ENCODE measurements at places on chromosomes 3 and 15.

- no peak for DNase-seq
Observed at GRCh38 chr3:105255350-105255749, 111.4 kb upstream of the ALCAM start.

DNA sequence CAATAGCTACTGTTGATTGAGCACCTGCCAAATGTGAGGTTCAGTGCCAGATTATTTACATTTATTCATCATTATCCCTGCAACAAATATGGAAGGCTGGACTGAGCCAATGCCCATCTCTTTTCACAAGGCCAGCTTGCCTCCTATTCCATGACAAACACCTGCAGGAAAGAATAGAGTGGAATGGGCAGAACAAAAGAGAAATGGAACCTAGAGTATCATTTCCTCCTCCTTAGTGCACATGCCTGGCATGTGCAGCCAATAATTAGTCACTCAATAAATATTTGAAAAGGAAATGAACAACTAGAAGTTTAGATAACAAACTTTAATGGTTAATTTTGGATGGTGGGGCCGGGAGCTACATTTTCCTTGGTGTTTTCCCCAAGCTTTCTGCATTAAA, 61.4 kb upstream of the MYRIP start:
- DNase-seq, result no peak

GRCh38 chr3:123319760-123320159, 118.0 kb downstream of the SEC22A start:
- DNase-seq, result no peak

DNA sequence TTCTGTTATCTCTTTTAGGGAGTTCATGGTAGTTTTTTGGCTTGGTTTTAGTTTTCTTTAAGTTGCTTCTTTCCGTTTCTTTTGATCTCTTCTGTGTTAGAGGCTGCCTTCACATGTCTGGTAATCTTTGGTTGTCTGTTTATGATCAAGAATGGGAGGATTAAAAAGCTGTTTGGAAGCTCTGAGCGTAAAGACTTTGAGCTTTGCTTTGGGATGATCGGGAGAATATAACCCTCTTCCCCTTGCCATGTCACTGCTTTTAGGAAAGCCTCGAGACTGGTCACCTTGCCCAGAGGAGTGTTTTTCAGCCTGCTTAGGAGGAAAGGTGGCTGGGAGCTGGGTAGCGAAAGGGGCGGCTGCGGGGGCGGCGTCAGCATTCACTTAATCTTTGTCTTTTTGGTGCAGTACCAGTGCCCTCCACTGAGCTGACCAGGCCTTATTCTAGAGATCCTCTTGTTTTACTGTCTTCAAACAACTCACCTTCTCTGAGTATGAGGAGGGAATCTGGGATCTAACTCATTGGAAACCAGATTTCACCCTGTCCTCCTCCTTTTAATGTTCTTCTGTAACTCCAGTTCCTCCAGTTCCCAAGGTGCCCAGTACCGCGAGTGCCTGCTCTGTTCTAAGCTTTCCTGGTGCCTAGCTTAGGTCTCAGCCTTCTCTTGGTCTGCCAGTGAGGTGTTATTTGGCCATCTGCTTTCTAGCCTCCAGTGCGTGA, 15.5 kb downstream of the TATDN2 start:
- DNase-seq, result no peak

- no peak for DNase-seq
Observed at GRCh38 chr15:64895285-64896065, 16.2 kb upstream of the ANKDD1A start.

GRCh38 chr3:160460033-160460432, 10.4 kb upstream of the TRIM59 start:
- DNase-seq, result no peak

- DNase-seq, result no peak
Observed at GRCh38 chr15:83850501-83851245, 196.8 kb downstream of the ADAMTSL3 start.

DNA sequence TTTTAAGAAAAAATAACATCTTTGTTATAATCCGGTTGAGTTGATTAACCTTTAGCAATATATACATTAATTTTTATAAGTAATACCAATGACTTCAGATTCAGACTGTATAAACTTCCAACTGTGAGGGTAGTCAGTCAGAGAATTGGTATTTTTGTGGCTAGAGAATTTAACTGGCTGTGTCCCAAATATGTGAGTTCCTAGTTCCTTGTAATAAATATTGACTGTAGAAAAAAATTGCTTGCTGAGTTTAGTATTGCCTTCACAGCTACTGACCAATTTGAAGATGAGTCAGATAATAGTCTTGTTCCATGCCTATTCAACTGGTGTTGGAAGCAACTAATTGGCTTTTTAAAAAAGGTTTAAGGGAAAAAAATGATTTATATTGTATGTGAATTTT, 210.8 kb downstream of the GAP43 start:
- DNase-seq, result no peak

DNA sequence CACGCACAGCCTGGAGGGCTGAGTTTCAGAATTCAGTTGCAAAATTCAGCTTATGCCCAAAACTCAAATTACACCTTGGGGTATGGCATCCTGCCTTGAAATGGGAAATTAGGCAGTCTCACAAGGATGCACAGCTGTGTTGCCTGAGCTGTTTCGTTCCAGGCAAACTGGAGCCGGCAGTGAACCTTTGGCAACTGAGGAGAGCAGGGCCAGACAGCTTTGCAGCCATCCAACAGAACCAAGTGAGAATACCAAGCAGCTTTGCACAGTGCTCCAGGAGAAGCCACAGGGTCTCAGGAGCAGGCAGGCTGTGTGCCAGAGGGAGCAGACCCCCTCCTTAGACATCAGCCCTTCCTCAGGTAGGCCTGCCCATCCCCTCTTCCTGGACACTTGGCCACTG, 32.5 kb upstream of the BFSP2 start:
- DNase-seq, result no peak

DNA sequence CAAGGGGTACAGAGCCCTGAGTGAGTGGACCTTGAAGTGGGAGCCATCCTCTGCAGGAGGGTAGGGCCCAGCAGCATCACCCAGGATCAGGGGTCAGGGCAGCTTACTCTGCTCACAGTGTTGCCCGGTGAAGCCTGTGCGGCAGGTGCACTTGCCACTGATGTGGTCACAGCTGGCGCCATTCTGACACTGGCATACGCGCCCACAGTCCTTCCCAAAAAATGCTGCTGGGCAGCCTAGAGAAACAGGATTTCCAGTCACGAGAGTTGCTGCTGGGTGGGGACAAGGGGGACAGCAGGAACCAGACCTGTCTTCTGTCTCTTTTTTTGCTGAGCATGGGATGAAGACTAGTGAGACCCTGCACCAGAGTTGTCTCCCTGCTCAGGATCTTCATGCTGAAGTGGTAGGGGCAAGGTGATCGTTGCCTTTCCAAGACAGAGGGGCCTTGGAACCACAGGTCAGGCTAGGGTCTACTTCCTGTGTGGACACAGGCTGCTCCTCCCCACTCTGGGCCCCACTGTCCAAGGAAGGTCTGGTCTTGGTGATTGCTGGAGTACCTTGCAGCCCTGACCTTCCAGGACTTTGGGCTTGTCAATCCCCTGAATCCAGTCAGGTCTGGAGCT, 46.9 kb downstream of the RAB11A start:
- DNase-seq, result no peak

DNA sequence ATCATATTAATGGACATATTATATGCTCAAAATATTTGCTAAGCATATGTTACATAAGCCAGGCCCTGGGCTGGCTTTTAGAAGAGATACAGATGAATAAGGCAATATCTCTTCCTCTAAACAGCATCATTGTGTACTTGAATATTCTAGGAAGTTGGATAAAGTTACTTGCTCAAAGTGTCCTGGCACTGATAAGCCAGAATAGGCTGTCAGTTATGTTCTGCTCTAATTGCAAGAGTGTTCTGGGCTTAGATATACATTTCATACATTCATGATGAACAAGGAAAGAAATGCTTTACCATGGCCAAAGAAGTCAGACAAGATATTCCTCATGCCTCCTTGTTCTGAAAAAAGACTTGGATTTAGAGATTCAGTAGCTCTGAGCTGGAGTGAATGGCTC, 40.7 kb downstream of the KBTBD12 start:
- no peak for DNase-seq

DNA sequence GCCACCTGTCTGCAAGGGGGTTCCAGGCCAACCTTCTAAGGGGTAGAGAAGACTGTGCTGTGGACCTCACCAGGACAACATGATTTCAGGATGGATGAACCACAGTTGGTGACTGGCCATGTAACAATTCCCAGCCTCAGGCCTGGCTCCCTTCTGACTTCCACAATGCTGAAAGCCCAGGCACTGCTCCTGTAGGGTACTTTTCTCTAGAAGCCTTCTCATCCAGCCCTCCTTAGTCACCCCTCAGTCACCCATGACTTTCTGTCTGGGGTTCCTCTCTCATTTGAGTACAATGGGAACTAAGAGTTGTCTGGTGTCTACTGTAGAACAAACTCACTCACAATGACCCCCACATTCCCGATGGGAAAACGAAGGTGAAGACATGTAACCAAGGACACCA, 8.6 kb downstream of the ALS2CL start:
- no peak for DNase-seq

GRCh38 chr15:41647262-41647661, 12.9 kb upstream of the MGA start:
- DNase-seq, result no peak

- peak; percentile 75 for DNase-seq
Observed at GRCh38 chr3:196684548-196685407, 27.3 kb downstream of the CEP19 start.

DNA sequence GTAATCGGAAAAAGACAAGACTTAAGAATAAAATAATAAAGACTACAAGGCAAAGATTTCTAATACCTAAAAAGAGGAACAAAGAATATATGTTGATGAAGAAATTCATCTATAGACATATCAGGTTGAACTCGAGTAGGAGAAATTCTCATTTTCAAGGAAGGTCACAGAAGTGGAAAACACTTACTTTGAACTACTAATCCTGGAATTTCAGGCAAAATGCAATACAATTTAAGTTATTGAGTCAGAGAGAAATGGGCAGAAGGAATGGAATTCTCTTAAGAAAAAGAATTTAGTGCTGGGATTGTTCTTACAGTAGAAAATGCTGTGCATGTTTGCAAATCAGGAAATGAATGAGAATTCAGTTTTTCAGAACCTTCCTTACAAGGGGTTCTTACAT, 135.9 kb upstream of the TGFBR2 start:
- DNase-seq, result no peak

- DNase-seq, result no peak
Observed at GRCh38 chr3:60812502-60812901, 438.8 kb downstream of the FHIT start.

DNA sequence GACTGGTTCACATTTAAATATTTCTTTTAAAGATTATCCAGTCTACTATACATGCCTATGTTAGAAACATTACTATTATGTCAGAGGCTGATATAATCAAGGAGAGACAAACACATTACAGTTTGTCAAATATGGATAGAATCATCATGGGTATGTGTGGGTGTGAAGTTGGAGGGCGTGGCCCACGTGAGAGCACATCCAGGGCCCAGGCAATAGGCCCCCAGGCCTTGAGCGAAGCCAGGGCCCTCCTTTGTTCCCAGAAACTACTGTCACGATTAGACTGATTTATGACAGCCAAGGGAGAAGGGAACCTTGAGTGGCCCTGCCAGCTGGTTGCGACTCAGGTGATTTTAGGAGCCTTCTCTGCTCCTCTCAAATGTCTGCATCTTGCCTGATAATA, 26.9 kb upstream of the LDHAL6B start:
- no peak for DNase-seq

DNA sequence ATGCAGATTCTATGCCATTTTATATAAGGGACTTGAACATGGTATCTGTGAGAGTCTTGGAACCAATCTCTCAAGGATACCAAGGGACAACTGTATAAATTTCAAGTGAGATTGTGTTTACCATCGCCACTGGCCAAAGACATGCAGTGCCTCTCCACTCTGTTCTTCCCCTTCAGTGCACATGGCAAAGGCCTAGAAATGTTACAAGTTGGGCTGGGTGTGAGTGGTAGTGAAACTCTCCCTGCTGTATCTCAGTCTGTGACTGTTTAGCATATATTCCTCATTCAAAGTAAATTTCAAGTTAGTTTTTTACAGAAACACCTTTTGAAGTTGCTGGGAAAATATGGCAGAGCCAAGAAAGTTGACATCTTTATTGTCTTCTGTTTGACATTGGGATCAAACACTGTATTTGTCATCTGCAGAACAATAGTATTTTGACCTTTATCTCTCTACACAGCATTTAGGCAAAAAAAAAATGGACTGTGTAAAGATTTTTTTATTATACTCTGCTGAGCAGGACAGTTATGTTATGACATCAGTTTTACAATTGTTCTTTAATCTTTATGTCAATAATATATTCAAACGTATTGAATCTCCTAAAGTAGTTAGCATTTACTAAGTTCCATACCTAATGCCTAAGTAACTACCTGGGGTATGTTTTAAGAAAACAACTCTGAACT, 101.4 kb downstream of the CCNL1 start:
- DNase-seq, result no peak

DNA sequence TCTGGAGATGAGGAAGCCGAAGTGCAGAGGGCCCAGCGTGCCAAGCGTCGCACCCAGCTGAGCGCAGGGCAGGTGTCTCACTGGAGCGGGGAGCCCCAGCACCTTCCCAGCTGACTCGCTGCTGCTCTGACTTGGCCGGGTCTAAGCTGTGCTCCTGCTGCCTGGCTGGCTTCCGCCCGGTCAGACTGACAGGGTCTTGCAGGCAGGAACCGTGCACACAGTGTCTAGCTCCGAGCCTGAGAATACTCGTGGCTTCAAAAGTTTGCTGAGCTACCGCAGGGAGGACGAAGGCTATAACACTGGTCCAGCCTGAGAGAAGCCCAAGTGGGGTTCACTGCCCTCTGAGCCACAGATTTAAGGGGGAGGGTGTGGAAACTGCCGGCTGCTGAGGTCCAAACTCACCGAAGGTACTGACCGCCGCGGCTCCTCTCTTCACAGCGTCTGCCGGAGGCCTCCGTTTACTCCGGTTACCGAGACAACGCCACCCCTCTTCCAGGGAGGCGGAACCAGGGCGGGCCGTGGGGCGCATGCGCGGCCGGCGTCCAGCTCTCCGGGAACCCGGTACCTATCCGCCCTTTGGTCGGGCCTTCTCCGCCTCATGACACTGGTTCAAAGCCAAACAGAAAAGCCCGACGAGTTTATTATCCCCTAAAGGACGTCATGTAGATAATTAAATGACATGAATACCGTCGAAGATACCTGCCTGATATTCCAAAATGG, at the start of gene CFAP44:
Gene CFAP44 (minus strand): TSS at position 443 of the 720 bp plus-strand sequence. CDS start 7,829 bp downstream, outside the sequence.
- DNase-seq, result peak; percentile 85

DNA sequence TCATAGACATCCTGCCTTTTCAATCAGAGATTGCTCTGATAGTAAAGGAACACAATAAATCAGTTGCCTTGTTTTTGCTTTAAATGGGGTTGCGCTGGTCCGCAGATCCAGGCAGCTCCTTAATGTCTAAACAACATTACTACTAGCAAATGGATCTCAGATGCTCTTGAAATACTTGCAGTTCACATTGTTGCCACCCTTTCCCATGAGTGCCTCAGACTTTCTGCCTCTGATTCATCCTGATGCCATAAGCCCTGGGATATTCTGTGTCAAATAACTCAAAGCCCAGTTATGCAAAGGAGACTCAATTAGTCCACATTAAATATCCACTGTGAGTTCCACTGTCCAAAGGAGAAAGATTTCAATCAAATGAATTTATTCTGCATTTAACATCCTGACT, 196.7 kb downstream of the PLCH1 start:
- DNase-seq, result no peak

GRCh38 chr3:85364296-85364909, 405.6 kb downstream of the CADM2 start:
- no peak for DNase-seq
